ENCODE measurements at places on chromosomes 16 and 17.

- peak; percentile 30 for DNase-seq
These were observed 26.3 kb downstream of the NFE2L1 start for GRCh38 chr17:48074322-48075081.

DNA sequence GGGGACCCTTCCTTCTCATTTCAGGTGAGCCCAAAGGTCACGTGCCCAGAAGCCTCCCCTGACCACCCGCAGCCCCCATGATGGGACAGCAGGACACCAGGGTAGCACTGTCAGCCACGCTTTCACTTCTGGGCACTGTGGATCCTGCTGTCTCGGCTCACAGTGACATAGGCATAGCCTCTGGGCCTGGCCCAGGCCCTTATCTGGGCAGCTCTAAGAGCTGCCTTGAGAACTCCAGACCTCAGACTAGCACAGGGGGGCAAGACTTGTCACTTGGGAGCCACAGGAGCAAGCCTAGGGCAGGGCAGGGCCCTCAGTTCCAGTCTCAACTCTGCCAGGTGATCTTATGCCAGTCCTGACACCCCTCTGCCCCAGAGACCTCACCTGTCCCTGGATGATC, 4.7 kb downstream of the NATD1 start:
- no peak for DNase-seq

GRCh38 chr16:19389246-19389645, 28.4 kb upstream of the TMC5 start:
- DNase-seq: peak; percentile 72

GRCh38 chr17:69516225-69516624, 101.7 kb downstream of the MAP2K6 start:
- DNase-seq: no peak

GRCh38 chr17:72730077-72730476, 362.4 kb downstream of the SLC39A11 start:
- DNase-seq: no peak

DNA sequence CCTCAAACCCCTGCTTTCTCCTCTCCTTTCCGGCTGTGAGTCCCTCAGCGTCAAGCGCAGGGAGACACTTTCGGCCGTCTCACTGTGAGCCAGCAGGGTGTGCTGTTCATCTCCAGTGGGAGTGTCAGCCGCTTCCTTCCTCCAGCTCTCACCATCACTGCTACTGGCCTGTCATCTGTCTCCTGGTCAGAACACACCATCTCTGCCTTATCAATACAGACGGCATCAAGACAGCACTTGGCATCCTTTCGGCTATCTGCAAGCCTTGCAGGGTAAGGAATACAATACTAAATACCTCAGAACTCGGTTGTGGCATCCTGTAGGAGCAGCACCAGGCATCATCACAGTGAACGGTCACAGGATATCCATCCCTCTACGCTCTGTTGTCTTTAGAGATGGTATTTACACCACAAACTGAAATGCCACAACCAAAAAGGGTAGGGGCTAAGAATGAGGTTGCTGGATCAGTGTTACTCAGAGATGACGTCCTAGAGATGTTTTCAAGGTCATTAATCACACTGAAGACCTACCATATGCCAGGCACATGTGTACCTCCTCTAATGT, 20.7 kb upstream of the CMTM4 start:
- no peak for DNase-seq

DNA sequence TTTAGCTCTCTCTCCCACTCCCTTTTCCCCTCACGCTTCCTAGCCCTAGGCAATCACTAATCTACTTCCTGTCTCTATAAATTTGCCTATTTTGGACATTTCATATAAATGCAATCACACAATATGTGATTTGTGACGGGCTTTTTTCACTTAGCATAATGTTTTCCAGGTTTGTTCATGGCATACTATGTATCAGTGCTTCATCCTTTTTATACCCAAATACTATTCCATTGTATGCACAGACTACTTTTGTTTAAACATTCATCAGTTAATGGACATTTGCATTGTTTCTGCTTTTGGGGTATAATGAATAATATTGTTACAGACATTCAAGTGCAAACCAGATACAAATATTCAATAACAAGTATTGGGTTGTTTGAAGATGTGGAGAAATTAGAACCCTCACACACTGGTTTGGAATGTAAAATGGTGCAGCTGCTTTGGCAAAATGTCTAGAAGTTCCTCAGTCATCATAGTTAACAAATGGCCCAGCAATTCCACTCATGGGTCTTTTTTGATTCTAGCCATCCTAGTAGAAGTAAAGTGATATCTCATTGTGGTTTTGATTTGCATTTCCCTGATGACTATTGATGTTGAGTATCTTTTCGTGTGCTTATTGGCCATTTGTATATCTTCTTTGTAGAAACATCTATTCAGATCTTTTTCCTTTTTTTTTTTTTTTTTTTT, 67.7 kb downstream of the TBX4 start:
- no peak for DNase-seq

GRCh38 chr17:71849783-71850768, 270.7 kb upstream of the SOX9 start:
- DNase-seq: no peak

Data from NCI-H2029 treated with DMSO at 0.1 percent for 48 hours (cell line).